Left lung (tissue), 14 donors: ENCODE measurements at places on chromosomes 7 and 10. TPM values are rescaled to one million over a fixed set of nuclear protein-coding genes. Genes with fewer than 3 reads are reported as not detected.

Gene LLCFC1
- total RNA-seq = not detected

Gene NEURL1
- total RNA-seq = 0.76 TPM

GRCh38 chr7:27082171-27082570, 13.6 kb downstream of the HOXA1 start:
- H3K27ac ChIP-seq = no peak overlapping the region
- no peak overlapping the region for H3K4me3 ChIP-seq
- no peak for DNase-seq
- peaks cover 17% of the 10 kb centered on the region for H3K27me3 ChIP-seq
- no peaks in the 10 kb centered on the region for H3K4me1 ChIP-seq

GRCh38 chr10:65313406-65313805, 1612.4 kb upstream of the LRRTM3 start:
- H3K27ac ChIP-seq = no peak overlapping the region
- H3K4me1 ChIP-seq = no peaks in the 10 kb centered on the region
- no peak for DNase-seq
- H3K4me3 ChIP-seq = no peak overlapping the region

- DNase-seq = no peak
- no peak overlapping the region for H3K27ac ChIP-seq
- no peak overlapping the region for H3K4me3 ChIP-seq
- H3K27me3 ChIP-seq = peaks cover 87% of the 10 kb centered on the region
- H3K4me1 ChIP-seq = no peaks in the 10 kb centered on the region
- H3K36me3 ChIP-seq = no peaks in the 10 kb centered on the region
These were observed 90.5 kb upstream of the PAX2 start for GRCh38 chr10:100654782-100655325.

GRCh38 chr10:8463853-8464252, 409.4 kb downstream of the GATA3 start:
- no peak for DNase-seq
- H3K27me3 ChIP-seq = no peaks in the 10 kb centered on the region
- no peak overlapping the region for H3K27ac ChIP-seq
- H3K4me3 ChIP-seq = no peak overlapping the region
- no peaks in the 10 kb centered on the region for H3K36me3 ChIP-seq

DNA sequence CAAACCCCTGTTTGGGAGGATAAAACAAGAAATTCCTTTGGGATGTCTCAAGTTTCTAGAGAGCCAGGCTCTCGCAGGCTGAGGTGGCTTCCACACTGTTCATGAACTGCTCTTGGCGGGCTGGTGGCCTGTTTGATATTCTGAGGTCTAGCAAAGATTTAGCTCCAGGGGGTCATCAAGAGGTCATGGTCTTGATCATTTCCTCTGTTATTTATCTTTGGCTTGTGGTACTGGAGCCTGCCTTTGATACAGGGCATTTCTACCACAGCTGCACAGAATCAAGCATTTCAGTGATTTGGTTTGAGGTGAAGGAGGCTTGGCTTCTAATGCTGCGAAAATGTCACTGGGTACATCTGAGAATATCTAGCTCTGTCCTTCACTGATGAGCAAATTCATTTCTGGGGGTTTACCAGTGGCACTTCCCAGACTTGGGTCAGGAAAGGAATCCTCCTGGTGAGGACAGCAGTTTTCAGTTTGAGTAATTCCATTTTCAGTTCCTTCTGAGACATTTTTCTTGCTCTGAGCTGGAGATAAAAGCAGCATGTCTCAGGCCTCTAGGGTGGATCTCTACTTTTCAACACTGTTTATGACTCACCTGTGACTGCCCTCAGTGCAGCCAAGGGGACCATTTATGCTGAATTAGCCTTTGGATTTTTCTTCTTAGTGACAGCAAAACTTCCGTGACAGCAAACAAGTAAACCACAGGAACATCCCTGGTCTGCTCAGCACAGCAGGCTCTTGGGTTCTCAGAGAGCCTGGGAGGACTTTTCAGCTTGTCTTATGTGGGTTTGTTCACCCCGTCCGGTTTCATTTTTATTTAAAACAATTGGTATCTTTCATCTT, 312.0 kb downstream of the RNLS start:
- H3K4me1 ChIP-seq = peaks cover 8% of the 10 kb centered on the region
- no peaks in the 10 kb centered on the region for H3K36me3 ChIP-seq
- no peak for DNase-seq
- no peaks in the 10 kb centered on the region for H3K27me3 ChIP-seq
- H3K4me3 ChIP-seq = no peak overlapping the region
- peak overlapping the region; percentile 77 for H3K27ac ChIP-seq

GRCh38 chr7:137403353-137403695, 59.8 kb upstream of the PTN start:
- no peak overlapping the region for H3K4me3 ChIP-seq
- no peaks in the 10 kb centered on the region for H3K27me3 ChIP-seq
- DNase-seq = no peak
- no peak overlapping the region for H3K27ac ChIP-seq
- no peaks in the 10 kb centered on the region for H3K36me3 ChIP-seq

GRCh38 chr10:20955355-20955893, 58.3 kb upstream of the NEBL start:
- H3K27ac ChIP-seq = no peak overlapping the region
- H3K36me3 ChIP-seq = no peaks in the 10 kb centered on the region
- H3K27me3 ChIP-seq = no peaks in the 10 kb centered on the region
- H3K4me1 ChIP-seq = no peaks in the 10 kb centered on the region

GRCh38 chr7:149097088-149097487, 6.6 kb upstream of the ZNF786 start:
- no peaks in the 10 kb centered on the region for H3K27me3 ChIP-seq
- DNase-seq = no peak
- H3K4me1 ChIP-seq = peaks cover under 1% of the 10 kb centered on the region
- H3K36me3 ChIP-seq = no peaks in the 10 kb centered on the region
- H3K4me3 ChIP-seq = no peak overlapping the region
- H3K27ac ChIP-seq = no peak overlapping the region

DNA sequence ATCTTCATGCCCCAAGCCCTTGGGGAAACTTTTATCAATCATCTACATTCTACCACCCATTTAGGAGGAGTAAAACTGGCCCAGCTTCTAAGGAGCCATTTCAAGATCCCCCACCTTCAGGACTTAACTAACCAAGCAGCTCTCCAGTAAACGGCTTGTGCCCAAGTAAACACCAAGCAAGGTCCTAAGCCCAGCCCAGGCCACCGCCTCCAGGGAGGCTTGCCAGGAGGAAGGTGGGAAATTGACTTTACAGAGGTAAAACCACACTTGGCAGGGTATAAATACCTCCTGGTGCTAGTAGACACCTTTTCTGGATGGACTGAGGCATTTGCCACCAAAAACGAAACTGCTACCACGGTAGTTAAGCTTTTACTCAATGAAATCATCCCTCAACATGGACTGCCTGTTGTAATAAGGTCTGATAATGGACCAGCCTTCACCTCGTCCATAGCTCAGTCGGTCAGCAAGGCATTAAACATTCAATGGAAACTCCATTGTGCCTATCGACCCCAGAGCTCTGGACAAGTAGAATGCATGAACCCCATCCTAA, 5.6 kb downstream of the AKR1B15 start:
- no peak overlapping the region for H3K4me3 ChIP-seq
- no peaks in the 10 kb centered on the region for H3K4me1 ChIP-seq
- no peaks in the 10 kb centered on the region for H3K27me3 ChIP-seq
- no peaks in the 10 kb centered on the region for H3K36me3 ChIP-seq

DNA sequence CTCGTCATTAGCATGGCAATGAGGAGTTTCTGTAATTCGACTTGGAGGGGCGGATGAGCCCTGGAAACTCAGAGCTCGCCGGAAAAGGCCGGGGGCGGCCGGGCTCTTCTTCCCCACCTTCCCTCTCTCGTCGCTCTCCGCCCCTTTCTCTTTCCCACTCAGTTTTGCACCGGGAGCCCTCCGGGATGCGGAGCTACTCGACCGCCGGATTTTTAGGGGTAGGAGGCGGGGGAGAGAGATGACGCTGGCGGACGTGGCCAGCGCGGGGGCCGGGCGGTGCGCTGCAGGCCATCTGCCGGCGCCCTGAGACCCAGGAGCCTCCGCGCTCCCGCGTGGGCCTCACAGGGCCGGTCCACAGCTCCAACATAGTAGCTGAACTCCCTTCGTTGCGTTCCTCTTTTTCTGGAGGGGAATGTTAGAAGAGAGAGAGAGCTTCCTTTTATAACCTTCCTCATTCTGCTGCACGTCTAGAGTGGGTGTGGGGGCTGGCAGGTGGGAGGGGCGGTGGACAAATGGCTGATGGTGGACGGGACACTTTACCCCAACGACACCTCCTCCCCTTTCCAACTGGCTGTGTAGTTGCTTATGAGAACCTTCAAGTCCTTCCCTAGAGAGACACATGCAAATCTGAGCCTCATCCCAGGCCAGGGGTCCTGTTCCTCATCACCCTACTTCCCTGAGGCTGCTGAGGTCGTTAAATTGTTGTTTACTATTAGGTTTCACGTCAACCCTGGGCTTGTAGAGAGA, 1.1 kb upstream of the HOXA1 start:
- peak overlapping the region; percentile 88 for H3K27ac ChIP-seq
- H3K27me3 ChIP-seq = peaks cover 100% of the 10 kb centered on the region
- peaks cover 45% of the 10 kb centered on the region for H3K4me1 ChIP-seq
- no peaks in the 10 kb centered on the region for H3K36me3 ChIP-seq

GRCh38 chr7:71594736-71595135, 462.8 kb downstream of the GALNT17 start:
- H3K4me1 ChIP-seq = no peaks in the 10 kb centered on the region
- H3K36me3 ChIP-seq = no peaks in the 10 kb centered on the region
- H3K4me3 ChIP-seq = no peak overlapping the region
- no peak for DNase-seq
